Activated naive CD8-positive, alpha-beta T cell treated with anti-CD3 and anti-CD28 coated beads for 36 hours (primary cell): ENCODE measurements at places on chromosomes 16 and 17. TPM values are rescaled to one million over a fixed set of nuclear protein-coding genes. Genes with fewer than 3 reads are reported as not detected.

Gene MMP28
- total RNA-seq, result 0.50 TPM

Gene HBA2
- total RNA-seq, result not detected

Gene NPIPA3
- total RNA-seq, result not detected

DNA sequence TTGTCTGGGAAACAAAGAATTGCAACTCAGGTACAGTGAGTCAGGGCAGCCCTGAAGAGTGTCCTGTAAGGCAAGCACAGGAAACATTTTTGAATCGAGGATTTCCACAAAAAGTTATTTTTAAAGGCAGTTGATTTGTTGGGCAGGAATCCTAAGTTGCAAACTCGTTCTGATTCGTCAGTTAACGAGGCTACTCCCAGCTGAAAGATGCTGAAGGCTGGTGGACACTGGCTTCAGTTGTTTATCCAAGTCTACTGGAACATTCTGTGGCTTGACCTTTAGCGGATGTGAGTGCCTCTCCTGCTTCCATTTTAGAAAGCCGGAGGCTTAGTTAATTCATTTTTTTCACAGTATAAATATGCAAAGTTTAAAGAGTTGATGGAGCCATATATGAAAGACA lies 84.2 kb downstream of the KCNJ12 start:
- no peak overlapping the region for H3K4me3 ChIP-seq
- peaks cover 13% of the 10 kb centered on the region for H3K27me3 ChIP-seq
- no peak for DNase-seq
- peaks cover 22% of the 10 kb centered on the region for H3K4me1 ChIP-seq

DNA sequence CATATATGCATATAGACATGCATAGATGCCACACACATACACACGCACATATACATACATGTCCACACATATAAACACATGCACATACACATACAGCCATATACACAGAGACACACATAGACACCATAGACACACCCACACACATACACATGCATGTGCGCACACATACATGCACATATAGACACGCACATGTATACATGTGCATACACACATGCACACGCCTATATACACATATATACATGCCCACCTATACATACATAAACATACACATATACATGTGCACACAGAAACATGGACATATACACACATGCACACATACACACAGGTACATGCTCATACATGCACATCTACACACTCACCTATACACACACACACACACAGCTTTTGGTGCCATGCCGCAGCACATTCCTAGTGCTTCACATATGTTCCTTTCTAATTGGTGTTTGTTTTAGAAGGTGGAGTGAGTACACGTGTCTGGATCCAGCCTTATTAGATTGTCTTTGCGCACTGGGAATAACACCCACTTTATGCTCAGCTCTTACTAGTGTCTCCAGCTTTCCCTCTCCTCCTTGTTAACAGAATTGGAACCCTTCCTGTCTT lies 198.0 kb downstream of the RPTOR start:
- peak overlapping the region; percentile 86 for H3K27ac ChIP-seq
- H3K4me1 ChIP-seq, result peaks cover 56% of the 10 kb centered on the region
- H3K27me3 ChIP-seq, result no peaks in the 10 kb centered on the region
- DNase-seq, result no peak
- peaks cover 48% of the 10 kb centered on the region for H3K36me3 ChIP-seq

- no peaks in the 10 kb centered on the region for H3K27me3 ChIP-seq
- peak overlapping the region; percentile 97 for H3K4me3 ChIP-seq
- H3K27ac ChIP-seq, result peak overlapping the region; percentile 16
- H3K4me1 ChIP-seq, result peaks cover 40% of the 10 kb centered on the region
- H3K36me3 ChIP-seq, result peaks cover 26% of the 10 kb centered on the region
- DNase-seq, result peak; percentile 30
These were observed 701 bp downstream of the PDP2 start for GRCh38 chr16:66881014-66881417.

- no peaks in the 10 kb centered on the region for H3K27me3 ChIP-seq
- peak overlapping the region; percentile 3 for H3K4me3 ChIP-seq
- H3K27ac ChIP-seq, result peak overlapping the region; percentile 58
- H3K36me3 ChIP-seq, result no peaks in the 10 kb centered on the region
- no peak for DNase-seq
These were observed 33.6 kb upstream of the MED13 start for GRCh38 chr17:62098623-62099231.

GRCh38 chr17:79804856-79805696 lies 8.2 kb upstream of the CBX8 start:
- peak overlapping the region; percentile 53 for H3K4me3 ChIP-seq
- no peak for DNase-seq
- H3K27ac ChIP-seq, result peak overlapping the region; percentile 84
- peaks cover 39% of the 10 kb centered on the region for H3K4me1 ChIP-seq
